ENCODE measurements at places on chromosomes 3 and 15.

DNA sequence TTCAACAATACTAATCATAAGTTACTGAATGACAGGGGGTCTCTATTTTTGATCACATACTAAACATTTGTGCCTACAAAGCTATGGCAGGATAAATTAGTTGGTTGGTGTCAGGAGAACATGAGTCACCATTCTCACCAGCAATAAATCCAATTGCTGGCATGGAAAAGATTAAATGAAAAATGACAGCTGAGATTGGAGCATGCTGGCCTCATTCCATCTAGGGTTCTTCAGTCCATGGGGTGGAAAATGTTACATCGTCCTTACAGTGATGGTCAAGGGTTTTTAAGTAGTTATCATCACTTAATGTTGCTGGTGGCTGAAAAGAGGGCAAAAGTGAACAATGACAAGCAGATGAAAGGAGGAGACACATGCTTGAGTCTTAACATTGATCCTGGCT is 180.1 kb upstream of the BCL6 start:
- H3K36me3 ChIP-seq: no peaks in the 10 kb centered on the region
- H3K4me1 ChIP-seq: no peaks in the 10 kb centered on the region
- no peak overlapping the region for H3K27ac ChIP-seq
- DNase-seq: no peak
- no peak overlapping the region for H3K4me3 ChIP-seq

GRCh38 chr3:8456412-8456811 is 45.2 kb upstream of the LMCD1 start:
- no peaks in the 10 kb centered on the region for H3K36me3 ChIP-seq
- no peaks in the 10 kb centered on the region for H3K27me3 ChIP-seq
- H3K27ac ChIP-seq: peak overlapping the region; percentile 64
- H3K4me1 ChIP-seq: no peaks in the 10 kb centered on the region
- no peak overlapping the region for H3K4me3 ChIP-seq
- no peak for DNase-seq

DNA sequence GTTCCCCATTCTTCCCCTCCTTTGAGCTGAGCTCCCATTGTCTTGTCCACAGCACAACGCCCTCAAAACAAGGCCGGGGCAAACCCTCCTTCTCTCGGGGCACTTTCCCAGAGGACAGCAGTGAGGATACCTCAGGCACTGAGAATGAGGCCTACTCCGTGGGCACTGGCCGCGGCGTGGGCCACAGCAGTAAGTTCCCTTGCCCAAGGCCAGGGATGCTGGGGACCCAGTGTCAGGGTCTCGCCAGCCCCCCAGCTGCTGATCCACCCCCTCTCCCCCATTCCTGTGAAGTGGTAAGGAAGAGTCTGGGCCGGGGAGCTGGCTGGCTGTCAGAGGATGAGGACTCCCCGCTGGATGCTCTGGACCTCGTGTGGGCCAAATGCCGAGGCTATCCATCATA is 4.2 kb upstream of the OGG1 start:
- no peak overlapping the region for H3K27ac ChIP-seq
- no peaks in the 10 kb centered on the region for H3K27me3 ChIP-seq
- H3K4me1 ChIP-seq: peaks cover 2% of the 10 kb centered on the region

- H3K27me3 ChIP-seq: no peaks in the 10 kb centered on the region
- no peaks in the 10 kb centered on the region for H3K36me3 ChIP-seq
- no peaks in the 10 kb centered on the region for H3K4me1 ChIP-seq
- no peak overlapping the region for H3K4me3 ChIP-seq
Observed at GRCh38 chr3:159865041-159865579, 123.5 kb upstream of the IL12A start.

DNA sequence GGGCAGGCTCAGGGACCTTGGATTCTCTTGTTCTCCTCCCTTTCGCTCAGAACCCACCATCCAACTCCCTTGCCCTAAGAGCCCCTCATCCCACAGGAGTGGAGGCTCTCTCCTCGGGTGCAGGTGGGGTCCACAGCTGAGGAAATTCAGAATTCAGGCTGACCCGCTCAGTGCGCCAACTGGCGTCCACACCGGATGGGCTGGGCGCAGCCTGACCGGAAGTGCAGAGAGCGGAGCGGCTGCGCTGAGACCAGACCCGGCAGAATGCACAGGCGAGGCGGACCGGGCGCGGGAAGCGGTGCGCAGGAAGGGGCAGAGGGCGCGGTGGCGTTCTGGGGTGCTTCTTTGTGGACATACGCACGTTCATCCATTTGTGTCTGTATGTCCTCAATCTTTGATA is 210.4 kb upstream of the NDN start:
- H3K27me3 ChIP-seq: no peaks in the 10 kb centered on the region
- H3K36me3 ChIP-seq: no peaks in the 10 kb centered on the region
- H3K4me3 ChIP-seq: no peak overlapping the region
- no peaks in the 10 kb centered on the region for H3K4me1 ChIP-seq
- no peak for DNase-seq

DNA sequence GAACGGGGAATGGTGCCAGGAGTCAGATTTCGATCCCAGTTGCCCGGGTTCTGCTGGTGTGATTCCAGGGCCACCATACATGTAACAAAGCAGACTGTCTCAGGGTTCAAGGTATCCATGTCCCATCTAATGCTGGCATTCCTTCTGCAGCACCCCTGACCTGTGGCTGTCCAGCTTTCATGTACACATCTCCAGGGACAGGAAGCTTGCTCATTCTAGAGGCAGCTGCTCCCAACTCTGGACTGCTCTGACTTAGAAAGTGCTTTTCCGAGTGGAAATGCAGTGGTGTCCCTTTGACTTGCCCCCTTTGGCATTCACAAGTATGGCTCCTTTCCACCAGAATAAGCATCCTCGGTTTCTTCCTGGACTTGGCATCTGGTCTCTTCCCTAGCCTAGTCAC is 30.9 kb downstream of the PML start:
- H3K4me3 ChIP-seq: no peak overlapping the region
- peaks cover 9% of the 10 kb centered on the region for H3K36me3 ChIP-seq
- no peak for DNase-seq
- H3K27me3 ChIP-seq: no peaks in the 10 kb centered on the region
- H3K4me1 ChIP-seq: no peaks in the 10 kb centered on the region
- peak overlapping the region; percentile 25 for H3K27ac ChIP-seq

GRCh38 chr3:34005886-34006285 is 207.5 kb downstream of the PDCD6IP start:
- H3K27me3 ChIP-seq: no peaks in the 10 kb centered on the region
- no peak for DNase-seq
- H3K27ac ChIP-seq: no peak overlapping the region
- H3K4me3 ChIP-seq: no peak overlapping the region
- no peaks in the 10 kb centered on the region for H3K36me3 ChIP-seq

Data from breast epithelium (tissue), 4 donors.